ENCODE measurements at places on chromosomes 2 and 18. TPM values are rescaled to one million over a fixed set of nuclear protein-coding genes. Genes with fewer than 3 reads are reported as not detected.

The GAL3ST2 gene
- total RNA-seq: not detected

DNA sequence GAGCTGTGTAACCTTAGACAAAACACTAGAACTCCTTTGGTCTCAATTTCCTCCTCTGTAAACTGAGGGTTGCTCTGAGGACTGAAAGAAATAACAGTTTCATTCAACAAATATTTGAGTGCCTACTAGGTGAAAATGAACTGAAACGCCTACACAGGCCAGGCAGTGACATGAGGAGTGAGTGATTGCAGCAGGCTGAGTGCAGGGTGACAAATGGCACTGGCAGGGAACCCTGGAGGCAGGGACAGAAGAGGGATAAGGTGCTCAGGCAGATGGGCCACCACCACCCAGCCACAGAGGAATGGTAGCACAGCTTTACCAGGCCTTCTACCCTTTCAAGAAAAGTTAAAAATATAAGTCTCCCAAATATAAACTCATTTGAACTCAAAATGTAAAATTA lies 11.5 kb upstream of the RNU4ATAC start:
- DNase-seq: no peak

GRCh38 chr18:62287781-62288664 lies 37.1 kb upstream of the TNFRSF11A start:
- DNase-seq: no peak

DNA sequence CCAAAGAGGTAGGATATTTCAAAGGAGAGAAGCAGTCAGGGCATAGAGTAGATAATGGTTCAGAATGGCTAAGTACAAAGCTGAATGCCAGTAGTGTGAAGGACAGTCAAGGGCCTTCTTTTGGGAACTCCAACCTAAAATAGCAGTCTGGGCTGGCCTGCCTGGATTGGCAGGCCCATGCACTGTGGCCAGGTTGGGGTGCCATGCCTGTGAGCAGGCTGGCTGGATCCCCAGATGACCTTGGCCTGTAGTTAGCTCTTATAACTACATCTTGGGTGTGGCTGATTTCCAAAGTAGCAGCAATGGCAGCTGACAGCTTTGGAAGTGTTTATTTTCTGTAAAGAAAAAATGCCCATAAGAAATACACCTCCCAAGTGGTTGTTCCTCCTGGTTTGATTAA lies 51.5 kb upstream of the ITGB6 start:
- no peak for DNase-seq

DNA sequence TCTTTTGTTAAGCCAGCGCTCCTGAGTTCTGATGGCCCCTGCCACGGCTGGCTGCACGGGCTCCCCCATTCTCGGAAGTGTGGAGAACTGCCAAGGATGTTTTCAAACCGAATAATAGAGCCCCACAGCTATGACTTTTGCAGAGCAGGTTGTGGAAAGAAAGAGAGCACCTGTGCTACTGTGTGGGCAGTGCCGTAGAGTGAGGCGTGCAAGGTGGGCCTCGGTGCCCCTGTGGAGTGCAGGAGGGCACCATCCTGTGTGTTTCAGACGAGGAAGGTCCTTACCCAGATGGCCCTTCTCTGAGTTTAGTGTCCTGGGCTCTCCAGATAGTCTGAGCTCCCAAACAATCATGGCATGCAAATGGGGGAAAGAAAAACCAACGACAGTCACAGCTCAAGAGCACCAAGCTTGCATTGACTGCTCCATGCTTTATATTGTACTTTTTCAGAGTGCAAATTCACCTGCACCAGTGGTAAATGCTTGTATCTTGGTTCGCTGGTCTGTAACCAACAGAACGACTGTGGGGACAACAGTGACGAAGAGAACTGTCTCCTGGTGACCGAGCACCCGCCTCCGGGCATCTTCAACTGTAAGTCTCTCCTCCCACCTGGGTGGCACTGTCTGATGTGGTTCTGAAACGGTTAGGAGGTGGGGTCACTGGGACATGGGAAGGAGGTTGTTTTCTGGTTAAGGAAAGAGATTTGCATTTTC lies 219.4 kb downstream of the LDLRAD4 start:
- DNase-seq: no peak

DNA sequence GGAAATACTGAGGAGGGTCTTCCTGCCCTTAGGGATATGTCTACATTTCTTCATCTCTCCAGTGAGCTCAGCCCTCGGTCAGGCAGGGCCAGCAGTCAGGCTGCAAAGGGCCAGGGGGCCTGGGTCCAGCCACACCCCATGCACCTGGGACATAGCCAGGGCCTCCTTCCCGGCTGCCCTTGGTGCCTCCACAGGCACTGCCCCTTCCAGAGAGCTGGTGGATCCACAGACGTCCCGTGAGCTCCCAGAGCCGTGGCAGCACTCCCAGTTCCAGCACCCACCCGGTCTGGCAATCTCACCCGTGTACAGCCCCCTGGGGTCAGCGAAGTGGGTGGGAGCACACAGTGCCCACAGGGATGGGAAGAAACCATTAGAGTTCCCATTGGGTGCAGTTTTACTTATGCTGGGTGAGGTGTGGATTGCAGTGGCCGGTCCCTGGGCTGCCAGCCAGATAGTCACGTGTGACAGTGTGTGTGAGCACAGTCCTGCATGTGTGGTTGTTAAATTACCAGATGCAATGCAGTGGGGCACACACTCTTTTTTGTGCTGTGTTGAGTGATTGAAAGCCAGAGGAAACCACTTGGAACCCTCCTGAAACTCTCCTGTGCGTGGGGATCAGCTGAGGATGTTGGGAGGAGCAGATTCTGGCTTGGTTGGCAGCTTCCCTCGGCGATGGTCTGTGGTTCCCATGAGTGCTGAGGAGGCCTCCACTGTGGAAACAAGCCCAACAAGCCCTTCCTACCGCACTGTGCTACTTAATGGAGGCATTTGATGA lies 131.0 kb downstream of the SNTG2 start:
- peak; percentile 2 for DNase-seq

The ST8SIA5 gene
- not detected for total RNA-seq

- no peak for DNase-seq
These were observed 61.1 kb downstream of the GNAL start for GRCh38 chr18:11750171-11750570.

The CNGA3 gene
- not detected for total RNA-seq

DNA sequence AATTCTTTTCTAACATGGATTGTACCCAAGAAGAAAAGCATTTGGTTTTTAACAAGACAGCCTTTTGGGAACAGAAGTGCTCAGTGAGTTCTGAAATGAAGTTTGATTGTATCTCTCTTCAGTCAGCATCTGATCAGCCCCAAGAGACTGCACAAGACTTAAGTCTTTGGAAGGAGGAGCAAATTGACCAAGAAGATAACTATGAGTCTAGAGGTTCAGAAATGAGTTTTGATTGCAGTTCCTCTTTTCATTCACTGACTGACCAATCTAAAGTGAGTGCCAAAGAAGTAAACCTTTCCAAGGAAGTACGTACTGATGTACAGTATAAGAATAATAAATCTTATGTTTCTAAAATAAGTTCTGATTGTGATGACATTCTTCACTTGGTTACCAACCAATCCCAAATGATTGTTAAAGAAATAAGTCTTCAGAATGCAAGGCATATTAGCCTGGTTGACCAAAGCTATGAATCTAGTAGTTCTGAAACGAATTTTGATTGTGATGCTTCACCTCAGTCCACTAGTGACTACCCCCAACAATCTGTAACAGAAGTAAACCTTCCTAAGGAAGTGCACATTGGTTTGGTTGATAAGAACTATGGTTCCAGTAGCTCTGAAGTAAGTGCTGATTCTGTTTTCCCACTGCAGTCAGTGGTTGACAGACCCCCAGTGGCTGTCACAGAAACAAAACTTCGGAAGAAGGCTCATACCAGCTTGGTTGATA lies 31.2 kb downstream of the ZDBF2 start:
- no peak for DNase-seq

The APCDD1 gene
- not detected for total RNA-seq

DNA sequence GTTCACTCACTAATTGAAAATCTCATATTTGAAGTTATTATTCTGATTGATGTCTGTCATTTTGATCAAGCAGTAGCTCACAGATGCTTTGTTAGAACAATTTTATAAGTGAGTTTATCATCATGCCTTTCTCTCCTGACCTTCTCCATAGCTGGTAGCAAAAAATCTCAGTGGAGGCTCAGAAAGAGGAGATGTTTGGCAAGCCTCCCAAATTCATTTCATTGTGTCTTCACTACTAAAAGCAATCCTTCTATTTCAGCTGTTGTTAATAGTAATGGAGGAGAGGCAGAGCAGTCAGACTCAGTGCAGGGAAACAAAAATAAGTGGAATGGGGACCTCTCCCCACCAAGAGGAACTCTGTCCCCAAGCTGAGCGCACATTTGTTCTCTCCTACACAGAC lies 2127.8 kb upstream of the CELF4 start:
- DNase-seq: no peak

- no peak for DNase-seq
These were observed 35.4 kb upstream of the CYP26B1 start for GRCh38 chr2:72183016-72183415.

GRCh38 chr18:43195421-43195820 lies 79.9 kb upstream of the RIT2 start:
- DNase-seq: no peak

DNA sequence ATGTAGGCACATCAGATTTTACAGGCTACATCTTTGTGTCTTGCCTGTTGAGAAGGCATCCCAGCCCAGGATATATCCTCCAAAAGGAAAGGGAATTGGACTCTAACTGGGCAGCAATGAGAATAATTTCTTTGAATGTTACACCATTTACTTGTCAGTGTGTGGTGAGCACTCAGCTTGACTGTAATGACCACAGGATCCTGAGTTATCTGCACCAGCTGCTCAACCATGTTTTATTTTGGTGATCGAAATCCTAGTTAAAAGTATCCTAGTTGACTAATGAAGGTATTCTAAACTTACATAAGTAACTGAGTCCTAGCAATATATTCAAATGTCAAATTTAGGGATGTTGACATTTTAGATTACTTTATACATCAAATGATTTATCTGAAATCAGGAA lies 123.0 kb downstream of the MYO3B start:
- no peak for DNase-seq

- peak; percentile 11 for DNase-seq
These were observed 58.9 kb upstream of the THUMPD2 start for GRCh38 chr2:39837856-39838453.

The IRS1 gene
- total RNA-seq: 24.6 TPM

- no peak for DNase-seq
These were observed 71.9 kb upstream of the SLC16A14 start for GRCh38 chr2:230140667-230141066.

The DYNAP gene
- total RNA-seq: not detected

The AGAP1 gene
- 4.9 TPM for total RNA-seq

DNA sequence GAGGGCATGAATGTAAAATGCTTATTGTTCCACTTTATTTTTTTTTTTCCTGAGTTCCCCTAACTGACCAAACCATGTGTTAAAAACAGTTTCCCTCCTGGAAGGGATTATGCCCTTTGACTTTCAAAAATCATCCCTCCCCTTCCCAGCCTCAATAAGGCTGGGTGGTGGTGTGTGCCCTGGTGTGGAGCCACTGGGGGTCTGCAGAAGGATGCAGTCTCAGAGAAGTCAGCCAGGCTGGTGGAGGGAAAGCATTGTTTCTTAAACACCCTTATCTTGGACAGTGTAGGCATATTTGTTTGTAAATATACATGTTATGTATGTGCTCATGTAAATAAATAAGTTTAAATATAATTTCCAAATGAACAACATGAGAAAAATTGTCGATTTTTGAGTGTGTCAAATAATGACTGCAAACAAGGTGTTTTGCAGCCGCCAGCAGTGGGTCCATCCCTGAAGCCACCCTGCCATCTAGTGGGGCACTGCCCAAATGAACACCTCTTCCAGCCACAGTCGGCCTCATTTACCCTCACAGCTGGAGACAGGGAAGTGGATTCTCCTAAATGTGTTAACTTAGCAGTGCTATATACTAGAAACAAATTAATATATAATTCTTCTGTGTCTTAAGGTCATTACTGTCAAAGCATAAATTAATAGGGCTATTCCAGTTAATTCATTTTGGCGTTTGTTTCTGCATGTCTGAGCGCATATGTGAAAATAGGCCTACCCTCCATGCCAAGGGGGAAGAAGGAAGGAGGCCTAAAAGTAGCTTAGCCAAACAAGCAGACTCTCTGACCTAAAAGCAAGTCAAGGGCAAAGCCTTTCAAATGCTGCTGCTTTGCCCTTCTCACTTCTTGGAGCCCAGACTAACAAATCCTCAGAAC lies 209.6 kb upstream of the PIK3C3 start:
- DNase-seq: peak; percentile 17

The RAB17 gene
- total RNA-seq: not detected

DNA sequence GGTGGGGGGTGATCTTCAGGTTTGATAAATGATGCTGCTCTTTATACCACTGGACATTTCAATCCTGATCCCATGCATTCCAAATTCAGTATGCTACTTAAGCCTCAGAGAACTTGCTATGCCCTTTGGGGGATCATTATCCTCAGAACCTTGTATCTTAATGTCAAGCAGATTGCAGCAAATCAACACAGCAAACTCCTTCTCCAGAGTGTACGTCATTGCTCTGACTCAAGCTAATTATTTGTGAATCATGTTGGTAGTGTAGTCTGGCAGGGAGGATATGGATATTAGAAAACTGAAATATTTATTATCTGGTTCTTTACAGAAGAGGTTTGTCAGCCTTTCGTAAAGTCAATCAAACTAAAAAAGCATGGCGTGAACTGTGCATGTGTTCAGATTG lies 562.5 kb upstream of the FAM98A start:
- DNase-seq: no peak

- peak; percentile 25 for DNase-seq
These were observed 18.5 kb upstream of the BOD1L2 start for GRCh38 chr18:57128220-57128932.

The AGXT gene
- total RNA-seq: not detected

- no peak for DNase-seq
These were observed 321.5 kb upstream of the TANK start for GRCh38 chr2:160838691-160839090.

DNA sequence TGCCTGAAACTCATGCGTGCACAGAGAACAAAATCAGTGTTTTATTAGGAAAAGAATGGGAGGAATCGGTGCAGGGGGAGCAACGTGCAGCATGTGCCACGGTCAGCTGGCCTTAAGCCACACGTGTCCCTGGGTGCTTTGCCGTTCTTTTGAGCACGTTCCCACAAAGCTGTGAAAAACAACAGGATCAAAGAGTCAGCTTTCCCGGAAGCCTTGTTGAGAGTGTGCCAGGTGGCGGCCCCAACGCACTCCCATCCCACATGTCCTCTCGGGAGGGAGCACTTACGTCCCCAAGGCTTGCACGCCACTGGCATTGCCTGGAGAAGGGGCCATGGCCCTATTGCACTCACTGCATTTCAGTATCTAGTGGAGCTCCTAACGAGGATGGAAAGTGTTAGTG lies 511.2 kb downstream of the EIPR1 start:
- no peak for DNase-seq
